ENCODE measurements at places on chromosomes 1 and 21. TPM values are rescaled to one million over a fixed set of nuclear protein-coding genes. Genes with fewer than 3 reads are reported as not detected.

LMOD1 gene
- total RNA-seq, result 53.2 TPM

FAM163A gene
- total RNA-seq, result not detected

NCF2 gene
- total RNA-seq, result 2.8 TPM

SLAMF6 gene
- total RNA-seq, result not detected

SHCBP1L gene
- total RNA-seq, result not detected

CFAP57 gene
- total RNA-seq, result 0.28 TPM

DNA sequence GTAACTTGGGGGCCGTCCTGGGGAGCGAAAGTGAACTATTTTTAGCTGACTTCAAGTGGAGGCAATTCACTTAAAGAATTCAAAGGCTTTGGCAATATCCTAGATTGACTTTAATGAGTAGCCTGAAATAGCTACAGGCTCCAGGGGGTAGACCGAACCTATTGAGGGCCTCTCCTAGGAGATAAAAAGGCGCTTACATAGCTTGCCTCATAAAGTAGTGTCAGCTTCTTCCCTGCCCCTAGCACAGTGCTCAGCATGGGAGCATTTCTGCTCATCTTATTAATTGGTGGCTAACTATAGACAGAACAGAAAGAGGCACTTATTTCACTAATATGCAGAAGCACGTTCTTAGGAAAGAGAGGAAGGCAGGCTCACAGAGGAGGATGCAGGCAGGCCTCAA, 12.3 kb upstream of the CTNNBIP1 start:
- no peak for DNase-seq

GRCh38 chr1:245701631-245702030, 546.8 kb downstream of the KIF26B start:
- no peak for DNase-seq

DNA sequence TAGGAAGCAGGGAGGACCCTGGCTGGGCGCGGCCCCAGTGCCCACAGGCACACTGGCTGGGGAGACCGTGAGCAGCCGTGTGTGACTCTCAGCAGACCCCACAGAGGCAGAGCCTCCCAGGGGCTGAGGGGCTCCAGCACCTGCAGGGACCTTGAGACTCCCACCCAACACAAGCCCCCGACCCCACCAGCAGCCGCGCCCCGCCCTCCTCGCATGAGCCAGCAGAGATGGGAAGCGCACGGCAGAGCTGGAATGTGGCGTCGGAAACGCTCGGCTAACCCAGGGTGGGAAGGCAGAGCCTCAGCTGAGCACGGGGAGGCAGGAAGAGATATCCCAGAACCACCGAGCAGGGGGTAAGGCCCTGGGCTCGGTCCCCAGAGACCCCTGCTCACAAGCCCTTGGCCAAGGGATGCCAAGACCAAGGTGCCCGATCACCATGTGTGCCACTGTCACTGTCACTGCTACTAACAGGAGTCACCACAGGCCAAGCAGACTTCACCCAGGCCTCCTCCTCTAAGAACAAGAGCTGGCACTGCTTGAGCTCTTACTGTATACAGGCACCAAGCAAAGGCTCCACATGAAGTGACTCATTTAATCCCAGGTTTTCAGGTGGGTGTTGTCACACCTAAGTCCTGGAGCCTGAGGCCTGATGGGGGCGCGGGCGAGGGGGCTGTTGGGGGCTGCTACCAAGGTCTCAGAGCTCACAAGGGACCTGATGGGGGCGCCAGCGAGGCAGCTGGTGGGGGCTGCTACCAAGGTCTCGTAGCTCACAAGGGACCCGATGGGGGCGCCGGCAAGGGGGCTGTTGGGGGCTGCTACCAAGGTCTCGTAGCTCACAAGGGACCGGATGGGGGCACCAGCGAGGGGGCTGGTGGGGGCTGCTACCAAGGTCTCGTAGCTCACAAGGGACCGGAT, 20.1 kb downstream of the MEGF6 start:
- DNase-seq, result no peak

GRCh38 chr1:245489838-245490237, 335.1 kb downstream of the KIF26B start:
- DNase-seq, result no peak

- peak; percentile 77 for DNase-seq
Measured at GRCh38 chr1:88741413-88741812, 57.3 kb downstream of the PKN2 start.

- no peak for DNase-seq
Measured at GRCh38 chr1:53956308-53957168, 10.4 kb downstream of the LRRC42 start.

- DNase-seq, result peak; percentile 88
Measured at GRCh38 chr1:179034720-179035119, 9.0 kb downstream of the FAM20B start.

DNA sequence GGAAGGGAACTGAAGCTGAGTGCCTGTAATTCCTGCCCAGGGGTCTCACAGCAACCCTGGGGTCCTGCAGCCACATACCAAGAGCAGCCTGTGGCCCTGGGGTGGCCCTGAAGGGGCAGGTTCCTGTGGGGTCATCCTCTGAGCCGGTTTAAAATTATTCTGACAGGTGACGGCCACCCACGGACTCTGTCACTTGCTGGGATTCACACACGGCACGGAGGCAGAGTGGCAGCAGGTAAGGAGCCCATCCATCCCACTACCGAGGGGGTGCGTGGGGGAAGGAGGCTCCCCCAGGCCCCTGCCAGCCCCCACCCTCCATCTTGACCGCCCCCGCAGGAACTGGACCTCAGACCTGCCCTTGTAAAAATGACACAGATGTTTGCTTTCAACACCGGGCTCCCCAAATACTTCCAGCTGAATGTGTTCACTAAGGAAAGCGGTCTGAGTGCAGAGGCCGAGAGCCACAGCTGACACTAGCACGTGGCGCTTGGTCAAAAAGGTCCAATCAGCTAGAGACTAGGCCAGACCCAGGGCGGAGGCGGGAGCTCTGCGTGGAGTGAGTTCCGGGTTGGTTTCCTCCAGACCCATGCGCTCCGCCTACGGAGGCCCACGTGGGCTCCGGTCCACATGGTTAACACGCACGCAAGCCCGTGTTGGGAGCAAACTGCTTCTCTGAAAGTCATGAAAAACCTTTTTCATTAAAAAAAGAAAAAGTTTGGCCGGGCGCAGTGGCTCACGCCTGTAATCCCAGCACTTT, 10.0 kb downstream of the YBEY start:
- DNase-seq, result peak; percentile 32

DNA sequence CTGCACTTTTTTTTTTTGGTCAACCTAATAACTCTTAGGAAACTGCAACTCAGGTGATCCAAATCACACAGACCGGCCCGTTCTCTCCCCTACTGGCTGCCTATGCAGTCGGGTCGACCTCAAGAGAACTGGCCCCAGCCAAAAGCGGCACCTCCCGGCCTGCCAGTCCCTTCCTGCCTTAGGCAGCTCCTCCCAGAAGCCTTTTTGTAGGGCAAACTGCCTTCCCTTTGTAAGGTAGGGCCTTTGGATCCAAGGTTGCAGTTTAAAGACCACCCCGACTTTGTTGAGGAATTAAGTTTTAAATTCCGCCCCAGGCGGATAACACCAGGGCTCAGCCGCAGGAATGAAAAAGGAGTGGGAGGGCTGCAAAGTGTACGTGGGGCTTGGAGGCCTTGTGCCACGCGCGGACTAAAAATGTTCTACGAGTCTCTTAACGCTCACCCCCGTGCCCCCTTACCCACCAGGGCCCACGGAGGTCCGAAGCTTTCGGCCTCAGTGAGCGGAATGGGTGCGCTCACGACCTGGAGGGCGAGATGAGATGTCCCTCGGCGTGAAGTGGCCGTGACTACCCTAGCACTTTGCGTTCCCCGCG, 642 bp upstream of the ST3GAL3 start:
- DNase-seq, result no peak

DNA sequence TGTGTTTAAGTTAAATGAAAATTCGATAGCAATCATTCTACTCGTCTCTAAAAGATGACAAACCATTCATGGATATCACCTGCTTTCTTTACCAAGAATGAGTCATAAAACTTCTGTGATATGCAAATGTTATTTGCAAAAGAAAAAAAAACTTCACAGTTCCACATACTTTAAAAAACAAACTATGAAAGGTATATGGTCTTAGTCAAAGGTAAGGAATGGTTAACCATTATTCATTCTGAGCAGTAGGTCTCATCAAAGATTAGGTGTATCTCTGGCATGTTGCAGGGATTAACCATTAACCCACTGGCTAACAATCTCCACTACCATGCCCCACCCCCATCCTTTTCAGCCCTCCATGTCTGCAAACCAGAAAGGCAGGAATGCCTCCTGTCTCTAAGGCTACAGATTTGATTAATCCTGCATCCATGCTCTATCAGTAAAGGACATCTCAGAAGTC, 44.4 kb downstream of the PTPN14 start:
- DNase-seq, result no peak

- peak; percentile 96 for DNase-seq
Measured at GRCh38 chr1:156126043-156126629, 11.6 kb downstream of the LMNA start.

GRCh38 chr1:51653127-51653526, 36.2 kb downstream of the OSBPL9 start:
- no peak for DNase-seq

DNA sequence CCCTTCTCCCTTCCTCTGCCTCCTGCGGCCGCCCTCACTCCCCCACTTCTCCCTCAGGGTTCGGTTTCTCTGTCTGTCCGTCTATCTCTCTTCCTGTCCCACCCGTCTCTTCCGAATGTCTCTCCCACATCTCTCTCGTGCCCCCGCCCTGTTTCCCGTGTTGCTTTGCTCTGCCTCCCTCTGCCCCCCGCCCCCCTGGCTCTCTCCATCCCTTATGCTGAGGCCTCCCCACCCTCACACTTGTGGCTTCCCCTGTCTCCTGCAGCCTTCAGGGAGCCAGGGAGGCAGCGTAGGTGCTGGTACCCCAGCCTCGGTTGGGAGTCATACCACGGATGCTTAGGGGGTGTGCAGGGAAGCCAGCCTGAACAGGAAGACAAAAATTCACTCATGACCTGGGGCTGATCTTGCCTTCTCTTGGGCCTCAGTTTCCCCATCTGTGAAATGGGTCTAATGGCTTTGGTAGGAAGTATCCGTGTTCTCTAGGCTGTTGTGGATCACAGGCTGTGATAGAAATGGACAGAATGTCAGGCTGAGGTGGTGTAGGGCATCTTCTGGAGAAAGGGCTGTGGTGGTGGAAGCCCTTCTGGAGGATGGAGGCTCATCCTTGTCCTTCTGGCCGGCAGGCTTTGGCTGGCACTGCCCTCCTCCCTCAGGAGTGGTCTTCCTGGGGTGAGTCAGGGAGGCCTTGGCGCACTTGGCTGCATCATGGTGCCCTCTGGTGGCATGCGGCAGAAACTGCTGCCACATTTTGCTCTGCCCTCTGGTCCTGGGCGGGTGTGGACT, 55.5 kb downstream of the FOXO6 start:
- peak; percentile 66 for DNase-seq

DNA sequence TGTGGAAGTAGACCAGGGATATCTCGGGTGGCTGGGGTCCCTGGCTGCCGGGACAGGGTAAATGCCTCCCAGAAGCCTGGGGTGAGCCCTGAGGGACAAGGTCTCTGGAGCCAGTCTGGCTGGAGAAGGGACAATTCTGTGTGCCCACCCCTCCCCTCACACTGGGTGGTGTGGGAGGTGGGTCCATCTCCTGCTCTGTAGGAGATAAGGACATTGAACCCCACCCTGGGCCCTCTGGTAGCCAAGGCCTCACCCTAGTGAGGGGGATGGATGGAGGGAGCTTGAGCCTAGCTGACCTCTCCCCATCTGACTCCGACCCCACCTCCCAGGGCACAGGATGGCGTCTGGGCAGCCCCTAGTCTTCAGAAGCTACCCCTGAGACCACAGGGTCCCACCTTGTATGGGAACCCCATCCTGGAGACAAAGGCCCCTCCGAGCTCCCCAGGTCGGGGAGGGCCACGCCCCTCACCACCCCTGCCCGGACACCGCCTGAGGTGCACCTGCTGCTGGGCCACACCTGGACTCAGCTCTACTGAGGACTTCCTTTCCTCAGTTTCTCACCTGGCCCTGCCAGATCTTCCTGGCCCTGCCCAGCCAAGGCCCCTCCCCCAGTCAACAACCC, 4.3 kb downstream of the AGRN start:
- DNase-seq, result no peak

DNA sequence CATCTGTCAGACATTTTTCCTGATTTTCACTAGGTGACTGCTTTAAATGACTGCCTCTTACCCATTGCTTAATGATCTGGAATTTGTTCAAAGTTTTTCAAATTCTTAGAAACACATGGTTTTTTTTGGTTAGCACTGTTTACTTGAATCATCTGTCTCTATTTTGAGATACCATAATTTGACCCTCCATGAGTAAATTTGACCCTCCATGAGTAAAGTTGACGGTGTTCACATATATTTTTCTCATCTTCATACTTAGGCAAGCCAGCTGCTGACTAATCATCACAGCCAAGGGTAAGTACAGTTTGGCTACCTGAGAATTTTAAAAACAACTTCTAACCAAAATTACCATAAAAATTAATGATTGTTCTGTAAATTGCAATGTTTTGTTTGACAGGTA, 586.5 kb downstream of the PTBP2 start:
- DNase-seq, result peak; percentile 81

DNA sequence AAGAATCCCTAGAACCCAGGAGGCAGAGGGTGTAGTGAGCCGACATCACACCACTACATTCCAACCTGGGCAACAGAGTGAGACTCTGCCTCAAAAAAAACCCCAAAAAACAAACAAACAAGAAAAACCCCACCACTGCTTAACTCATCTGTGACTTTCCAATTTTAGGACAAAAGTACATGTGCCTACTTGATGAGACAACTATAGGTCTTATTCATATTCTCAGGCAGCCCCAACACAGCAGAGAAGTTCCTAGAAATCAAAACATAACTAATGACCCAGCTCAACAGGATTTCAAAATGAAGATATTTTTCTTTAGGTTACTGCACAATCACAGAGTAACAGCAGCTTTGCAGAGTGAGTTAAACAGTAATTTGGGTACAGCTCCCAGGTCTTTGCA, 26.4 kb downstream of the TIAM1 start:
- DNase-seq, result no peak

DNA sequence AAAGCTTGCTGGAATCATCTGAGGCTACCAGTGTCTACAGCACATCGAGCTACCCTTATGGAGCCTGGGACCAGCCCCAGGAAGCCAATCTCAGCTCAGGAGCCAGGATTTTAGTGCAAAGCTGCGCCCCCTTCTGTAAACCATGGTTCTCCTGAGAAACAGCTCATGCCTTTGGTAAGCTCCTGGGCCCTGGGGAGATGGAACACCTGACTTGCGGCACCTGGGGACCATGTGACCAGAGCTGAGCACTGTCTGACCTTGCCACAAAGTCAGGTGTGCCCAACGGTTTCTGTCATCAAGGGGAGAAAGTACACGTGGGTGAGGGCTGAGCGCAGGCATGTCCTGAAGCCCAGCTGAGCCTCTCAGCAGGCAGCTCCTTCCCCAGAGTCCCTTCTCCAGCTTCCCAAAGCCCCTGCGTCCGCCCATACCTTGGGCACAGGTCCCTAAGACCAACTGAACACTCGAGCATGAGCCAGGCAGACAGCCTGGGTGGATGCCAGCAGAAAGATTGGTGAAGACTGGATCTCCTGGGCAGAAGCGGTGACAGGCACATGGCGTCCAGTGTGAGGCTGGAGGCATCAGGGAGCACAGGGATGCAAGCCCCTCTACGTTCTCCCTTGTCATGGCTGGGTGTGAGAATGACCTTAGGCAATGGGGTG, 57.9 kb upstream of the TENT5B start:
- no peak for DNase-seq
